Calu3 (cell line): ENCODE measurements at places on chromosomes 7 and 10.

GRCh38 chr10:127995939-127996338, 89.0 kb downstream of the PTPRE start:
- no peak for DNase-seq

DNA sequence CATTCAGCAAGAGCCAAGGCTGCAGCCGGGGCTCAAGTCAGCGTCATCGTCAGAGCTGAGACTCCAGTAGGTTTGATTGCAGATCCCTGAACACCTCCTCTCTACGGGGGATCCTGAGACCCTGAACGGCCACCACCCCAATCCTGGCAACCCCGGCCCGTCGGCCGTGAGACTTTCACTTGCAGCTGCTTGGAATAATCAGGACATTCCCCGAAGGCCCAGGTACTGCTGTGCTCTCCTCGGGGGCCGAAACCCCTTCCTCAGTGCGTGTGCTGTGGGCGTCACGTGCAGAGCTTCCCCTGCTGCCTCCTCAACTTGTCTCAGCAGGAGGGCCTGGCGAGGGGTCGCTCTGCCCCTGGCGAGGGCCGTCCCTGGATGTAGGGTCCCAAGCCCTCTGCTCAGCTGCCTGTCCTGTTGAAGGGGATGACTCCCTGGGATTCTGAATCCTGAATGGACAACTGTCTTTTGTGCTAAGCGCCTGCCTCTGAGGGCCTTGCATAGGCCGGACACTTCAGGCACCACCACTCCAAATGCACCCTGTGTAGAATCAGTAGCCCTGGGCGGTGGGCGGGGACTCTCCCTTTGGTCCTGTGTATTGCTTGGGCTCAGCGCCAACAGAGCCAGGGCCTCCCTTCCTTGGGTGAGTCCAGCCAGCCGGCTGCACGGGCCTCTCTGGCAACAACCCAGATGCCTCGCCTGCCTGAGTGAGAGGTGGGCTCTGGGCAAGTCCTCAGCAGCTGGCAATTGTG, 63.8 kb upstream of the EBF3 start:
- DNase-seq: no peak

DNA sequence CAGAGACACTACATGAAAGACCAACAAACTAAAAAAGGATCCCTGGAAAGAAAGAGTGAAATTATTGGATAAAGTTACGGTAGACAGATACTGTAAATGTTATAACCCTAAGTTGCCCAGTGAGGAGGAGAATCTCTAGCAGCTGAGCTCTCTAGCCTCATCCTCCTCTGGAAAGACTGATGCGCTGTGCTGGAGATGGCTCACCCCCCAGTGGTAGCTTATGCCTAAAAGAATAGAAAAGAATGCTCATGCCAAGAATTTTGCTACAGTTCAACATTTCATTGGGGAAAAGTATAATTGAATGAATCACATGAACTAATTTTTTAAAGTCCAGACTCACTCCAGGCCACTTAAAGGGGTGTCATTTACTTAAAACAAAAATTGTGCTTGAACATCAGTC, 50.8 kb upstream of the RNF32 start:
- DNase-seq: no peak

DNA sequence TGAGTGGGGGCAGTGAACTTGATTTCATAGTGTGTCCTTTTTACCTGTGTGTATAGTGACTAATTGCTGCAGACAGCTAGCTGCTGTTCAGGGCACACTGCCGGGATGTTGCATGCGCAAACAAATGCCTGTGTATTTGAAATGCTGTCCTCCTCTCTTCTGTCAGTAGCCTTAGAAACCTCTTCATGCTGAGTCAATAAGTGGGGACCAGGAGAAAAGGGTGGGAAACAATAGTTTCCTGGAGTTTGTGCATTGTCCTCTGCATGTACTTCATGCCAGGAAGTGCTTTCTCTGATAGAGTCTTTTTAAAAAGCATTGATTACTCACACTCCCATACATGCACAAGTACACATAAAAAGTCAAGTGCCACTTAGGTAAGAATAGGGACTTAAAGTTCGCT, 1183.7 kb upstream of the CELF2 start:
- DNase-seq: peak; percentile 24

GRCh38 chr7:24842449-24843241, 85.4 kb upstream of the GSDME start:
- peak; percentile 50 for DNase-seq

- DNase-seq: peak; percentile 25
Observed at GRCh38 chr10:5413012-5413938, 918 bp downstream of the NET1 start.

GRCh38 chr10:10787586-10787985, 230.1 kb upstream of the CELF2 start:
- DNase-seq: no peak

DNA sequence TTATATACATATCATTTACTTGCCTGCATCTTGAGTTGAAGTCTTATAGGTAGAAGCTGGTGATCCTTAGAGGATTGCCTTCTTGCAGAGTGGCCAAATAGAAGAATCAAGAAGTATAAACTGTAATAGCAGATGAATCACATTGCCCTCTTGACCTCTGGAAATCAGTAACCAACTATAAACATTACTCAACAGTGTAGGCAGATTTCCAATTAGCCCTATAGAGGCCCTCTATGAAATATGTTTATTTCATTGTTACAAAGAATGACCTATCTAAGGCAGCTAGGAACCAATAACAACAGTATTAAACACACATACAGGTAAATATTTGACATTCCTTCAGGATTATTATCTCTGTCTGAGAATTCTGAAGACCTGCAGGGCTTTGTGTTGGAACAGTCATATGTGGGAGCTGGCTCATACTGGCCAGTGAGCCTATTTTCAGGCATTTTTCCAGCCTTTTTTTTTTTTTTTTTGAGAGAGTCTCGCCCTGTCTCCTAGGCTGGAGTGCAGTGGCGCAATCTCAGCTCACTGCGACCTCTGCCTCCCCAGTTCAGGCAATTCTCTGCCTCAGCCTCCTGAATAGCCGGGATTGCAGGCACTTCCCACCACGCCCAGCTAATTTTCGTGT, 7.2 kb upstream of the SRI start:
- DNase-seq: peak; percentile 55

- no peak for DNase-seq
Observed at GRCh38 chr7:139427788-139428187, 55.7 kb downstream of the KLRG2 start.

- DNase-seq: no peak
Observed at GRCh38 chr7:94145602-94146001, 141.4 kb upstream of the BET1 start.

- no peak for DNase-seq
Observed at GRCh38 chr10:21953585-21954057, 49.9 kb downstream of the DNAJC1 start.

DNA sequence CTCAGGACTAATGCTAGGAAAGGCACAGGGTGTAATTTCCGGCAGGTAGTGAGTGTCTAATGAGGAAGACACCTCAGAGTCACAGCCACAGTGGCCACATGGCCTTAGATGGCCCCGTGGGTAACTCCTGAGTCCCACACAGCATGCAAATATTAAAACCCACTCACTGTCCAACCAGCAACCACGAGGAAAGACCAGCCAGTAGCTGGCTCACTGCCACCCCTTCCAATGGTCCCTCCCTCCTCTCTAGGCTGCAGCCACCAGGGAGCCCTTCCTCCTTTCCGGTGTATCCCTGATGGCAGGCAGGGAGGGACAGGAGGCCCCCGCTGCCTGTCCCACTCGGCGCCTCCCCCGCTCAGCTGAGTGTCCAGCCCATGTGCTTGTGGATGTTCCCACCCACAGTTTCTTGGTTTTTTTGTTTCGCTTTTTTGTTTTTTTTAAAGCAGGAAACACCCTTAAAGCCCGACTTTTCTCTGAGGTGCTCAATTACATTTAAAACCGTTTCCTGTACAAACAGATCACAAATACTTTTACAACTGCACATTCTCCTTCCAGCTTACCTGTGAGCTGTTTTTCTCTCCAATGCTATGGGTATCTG, 9.2 kb downstream of the BNIP3 start:
- no peak for DNase-seq
